Panc1 (cell line): ENCODE measurements at places on chromosomes 6 and 20. TPM values are rescaled to one million over a fixed set of nuclear protein-coding genes. Genes with fewer than 3 reads are reported as not detected.

ARFGEF3 gene
- total RNA-seq = 1.5 TPM

OPRL1 gene
- total RNA-seq = 3.9 TPM

FRK gene
- 2.5 TPM for total RNA-seq

C20orf202 gene
- not detected for total RNA-seq

ZBTB22 gene
- total RNA-seq = 16.0 TPM

RAET1G gene
- 1.2 TPM for total RNA-seq

C6orf52 gene
- 6.5 TPM for total RNA-seq

OOEP gene
- total RNA-seq = 10.6 TPM

MEP1A gene
- total RNA-seq = not detected

NHLRC1 gene
- 2.1 TPM for total RNA-seq

OR2H2 gene
- not detected for total RNA-seq

FGD2 gene
- total RNA-seq = 0.10 TPM

ELMO2 gene
- 40.4 TPM for total RNA-seq

PHACTR1 gene
- total RNA-seq = 0.05 TPM

GSTA2 gene
- total RNA-seq = not detected

TAF11 gene
- total RNA-seq = 25.3 TPM

BMP7 gene
- 11.5 TPM for total RNA-seq

CCN6 gene
- total RNA-seq = 3.0 TPM

HLA-DOB gene
- 0.39 TPM for total RNA-seq

MYCT1 gene
- not detected for total RNA-seq

COL10A1 gene
- not detected for total RNA-seq

SYNCRIP gene
- 141 TPM for total RNA-seq
